ENCODE measurements at places on chromosomes 11 and 22.
A peak's percentile ranks its signal among the peaks of the same experiment; 100 is the strongest.

DNA sequence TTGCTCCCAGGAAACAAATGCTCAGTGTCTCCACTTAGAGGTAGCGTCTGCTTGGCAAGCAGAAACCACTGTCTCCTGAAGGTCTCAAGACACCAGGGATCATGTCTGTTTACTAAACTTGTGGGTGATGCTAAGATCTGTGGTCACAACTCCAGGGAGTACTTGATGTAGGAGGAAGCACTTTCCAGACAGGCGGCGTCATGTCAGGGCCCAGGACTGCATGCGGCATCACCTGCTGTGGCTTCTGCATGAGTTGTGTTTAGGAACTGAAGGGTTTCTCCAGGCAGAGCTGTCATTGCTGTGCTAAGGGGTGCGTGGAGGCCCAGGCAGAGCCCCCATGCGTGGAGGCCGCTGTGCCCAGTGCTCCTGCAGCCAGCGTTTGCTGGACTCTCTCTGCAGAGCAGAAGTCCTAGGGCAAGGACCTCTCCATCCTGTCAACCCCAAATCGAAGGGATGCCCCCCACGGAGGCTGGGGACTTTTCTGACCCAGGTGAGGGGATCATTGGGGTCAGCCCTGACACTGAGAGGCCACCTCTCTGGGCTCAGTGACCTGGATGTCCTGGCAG, 8.1 kb upstream of the PANX2 start:
- DNase-seq = no peak

GRCh38 chr22:33923660-33924246, 3.5 kb upstream of the LARGE1 start:
- DNase-seq = peak; percentile 37

GRCh38 chr22:31800065-31800464, 46.2 kb downstream of the DEPDC5 start:
- DNase-seq = no peak

GRCh38 chr11:113675003-113675561, 31.0 kb downstream of the TMPRSS5 start:
- no peak for DNase-seq

- DNase-seq = no peak
Measured at GRCh38 chr11:124899383-124900145, 1.9 kb upstream of the ROBO4 start.

- no peak for DNase-seq
Measured at GRCh38 chr11:45182902-45183301, 36.5 kb downstream of the PRDM11 start.

- no peak for DNase-seq
Measured at GRCh38 chr11:117930668-117931330, 1.6 kb upstream of the TMPRSS13 start.

DNA sequence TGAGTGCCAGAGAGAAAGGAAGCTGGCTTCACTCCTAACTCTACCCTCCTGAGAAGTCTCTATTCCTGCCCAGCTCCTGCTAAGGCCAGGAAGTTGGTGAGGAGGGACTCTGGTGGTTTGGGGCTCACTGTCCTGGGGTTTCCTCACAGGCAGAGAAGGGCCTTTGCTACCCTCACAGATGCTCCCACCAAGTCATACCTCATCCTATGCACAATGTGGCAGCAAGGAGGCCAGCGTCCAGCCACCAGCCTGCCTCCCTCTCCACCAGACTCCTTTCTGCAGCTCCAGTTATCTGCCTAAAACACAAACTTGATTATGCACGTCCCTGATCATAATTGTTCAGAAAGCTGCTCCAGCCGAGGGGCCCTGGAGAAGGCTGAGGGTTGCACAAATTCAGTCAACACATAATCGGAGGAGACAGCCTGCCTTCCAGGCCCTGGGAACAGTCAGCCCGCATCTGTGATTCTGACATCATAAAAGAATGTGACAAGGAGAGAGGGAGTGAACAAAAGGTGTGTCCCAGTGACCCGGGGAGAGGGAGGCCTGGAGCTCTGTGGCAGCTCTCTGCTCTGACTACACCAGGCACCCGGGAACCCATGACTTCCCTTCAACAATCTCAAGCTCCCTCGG, 28.8 kb downstream of the DKK3 start:
- DNase-seq = no peak

DNA sequence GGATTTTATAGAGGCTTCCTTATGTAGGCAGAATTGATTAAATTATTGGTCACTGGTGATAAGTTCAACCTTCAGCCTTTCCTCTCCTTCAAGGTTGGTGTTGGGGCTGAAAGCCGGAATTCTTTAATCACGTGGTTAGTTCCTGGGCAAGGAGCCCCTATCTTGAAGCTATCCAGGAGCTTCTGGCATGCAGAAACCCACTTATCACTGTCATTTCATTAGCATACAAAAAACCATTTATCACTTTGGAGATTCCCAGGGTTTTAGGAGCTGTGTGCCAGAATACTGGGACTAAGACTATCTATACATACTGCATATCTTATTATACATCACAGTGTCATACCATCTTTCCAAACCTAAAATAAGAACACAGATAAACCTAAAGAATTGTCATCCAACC, 18.5 kb upstream of the MED17 start:
- DNase-seq = no peak

Measured in NCI-H446 (cell line).